ENCODE measurements at places on chromosomes 11 and 22.

DNA sequence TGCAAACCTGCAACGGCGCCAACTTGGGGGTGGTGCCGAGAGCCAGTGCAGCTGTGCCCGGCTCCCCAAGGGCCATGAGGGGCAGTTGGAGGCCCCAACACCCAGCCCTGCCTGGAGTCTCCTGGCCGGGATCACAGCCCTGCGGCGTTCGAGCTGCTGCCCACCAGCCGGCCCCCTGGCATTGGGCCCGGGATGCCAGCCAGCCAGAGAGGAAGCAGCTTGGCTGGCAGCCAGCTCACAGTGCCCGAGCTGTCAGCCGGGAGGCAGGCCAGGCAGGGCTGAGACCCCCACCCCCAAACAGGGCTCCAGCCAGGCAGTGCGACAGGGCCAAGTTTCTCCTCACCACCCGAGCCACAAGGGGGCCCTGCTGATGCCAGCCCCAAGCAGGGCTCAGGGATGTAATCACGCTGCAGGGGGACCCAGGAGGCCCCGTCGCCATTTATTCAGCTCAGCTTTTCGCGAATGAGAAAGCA, 26.0 kb upstream of the TCF20 start:
- no peak for DNase-seq

DNA sequence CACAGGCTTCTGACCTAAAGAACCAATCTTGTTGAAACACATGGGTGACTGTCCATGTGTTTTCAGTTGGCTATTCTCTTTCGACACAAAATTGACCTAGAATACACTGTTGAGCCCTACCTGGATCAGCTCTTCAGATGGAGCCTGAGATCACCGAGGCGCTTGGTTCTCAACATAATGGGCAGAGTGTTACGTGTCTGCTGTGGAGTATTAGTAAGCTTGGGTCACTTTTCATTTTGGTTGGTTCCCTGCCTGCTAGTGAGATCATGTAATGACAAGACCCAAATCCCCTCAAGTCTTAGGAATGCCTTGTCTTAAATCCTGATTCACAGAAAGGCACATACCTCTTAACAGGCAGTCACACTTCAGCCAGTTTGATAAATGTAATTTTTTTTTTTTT, 8.7 kb downstream of the MED19 start:
- no peak for DNase-seq

DNA sequence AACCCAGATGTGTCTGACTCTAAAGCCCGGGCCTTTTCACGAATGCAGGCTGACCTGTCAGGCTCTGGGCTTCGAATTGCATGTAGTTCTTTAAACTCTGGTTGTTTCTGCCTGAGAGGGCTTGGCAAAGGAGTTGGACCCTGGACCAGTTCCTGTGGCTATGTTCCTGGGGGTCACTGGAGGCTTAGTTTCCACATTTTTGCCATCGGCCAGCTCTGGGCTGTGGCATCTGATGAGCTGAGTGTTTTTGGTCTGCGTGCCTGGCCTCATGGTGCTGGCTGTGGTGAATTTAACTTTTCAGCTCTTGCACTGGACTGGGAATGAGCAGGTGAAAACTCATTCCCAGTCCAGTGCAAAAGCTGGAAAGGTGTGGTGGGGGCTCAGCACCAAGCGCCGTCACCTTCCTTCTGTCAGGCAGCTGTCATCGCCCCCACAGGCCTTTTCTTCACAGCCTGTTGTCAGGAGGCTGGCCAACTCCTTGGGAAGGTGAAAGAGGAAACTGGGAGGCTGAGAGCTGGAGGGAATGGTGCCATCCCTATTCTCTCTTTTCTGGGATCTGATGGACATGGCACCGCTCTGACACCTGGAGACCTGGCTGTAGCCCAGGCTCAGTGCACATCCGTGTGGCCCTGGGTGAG, 123.6 kb downstream of the ADAMTS15 start:
- DNase-seq = no peak

DNA sequence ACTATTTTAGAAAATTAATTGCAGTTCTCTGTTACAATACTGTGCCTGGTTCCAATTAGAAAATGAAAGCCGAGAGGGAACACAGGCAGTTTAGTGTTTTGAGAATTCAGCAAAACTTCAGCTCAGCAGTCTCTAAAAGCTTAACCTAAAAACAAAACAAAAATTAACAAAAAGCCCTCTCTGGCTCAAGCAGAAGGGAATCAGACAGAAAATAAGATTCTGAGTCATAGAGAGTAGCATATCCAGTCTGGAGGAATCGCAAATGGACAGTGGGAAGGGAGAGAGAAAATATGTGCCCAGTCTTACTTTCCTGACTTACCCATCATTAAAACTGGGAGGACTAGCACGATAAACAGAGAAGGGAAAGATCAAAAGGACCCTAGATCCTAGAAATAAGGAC, 38.1 kb upstream of the CHRM4 start:
- no peak for DNase-seq

DNA sequence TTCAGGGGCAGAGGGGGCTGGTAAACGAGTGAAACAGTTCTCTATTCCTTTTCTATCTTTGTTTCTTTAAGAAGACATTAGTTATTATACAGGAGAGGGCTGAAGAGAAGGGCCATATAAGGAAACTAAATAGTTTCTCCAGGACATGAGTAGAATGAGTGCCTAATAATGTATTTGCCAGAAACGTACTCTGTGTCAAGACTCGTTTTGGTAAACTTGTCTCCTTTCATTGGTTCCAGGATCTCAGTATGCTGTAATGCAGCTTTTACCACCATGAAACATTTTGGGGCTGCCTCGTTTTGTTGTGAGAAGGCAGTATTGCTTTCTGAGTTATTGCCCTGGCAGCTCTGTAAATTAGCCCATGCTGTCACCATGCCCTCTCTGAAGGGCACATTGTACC, 51.7 kb downstream of the POLD3 start:
- no peak for DNase-seq

GRCh38 chr22:29710922-29711593, 8.7 kb upstream of the CABP7 start:
- DNase-seq = no peak

- DNase-seq = no peak
These were observed 64.3 kb downstream of the NAT10 start for GRCh38 chr11:34169686-34170085.

GRCh38 chr22:46846150-46846831, 83.8 kb downstream of the TBC1D22A start:
- no peak for DNase-seq

Measured in activated CD4-positive, alpha-beta T cell treated with anti-CD3 and anti-CD28 coated beads, Interleukin-2, amount 50 U/mL, for 16 hours (primary cell).